ENCODE measurements at places on chromosomes 4 and X.

GRCh38 chr4:55539658-55540057, 7.1 kb downstream of the CLOCK start:
- DNase-seq: no peak

- DNase-seq: no peak
Observed at GRCh38 chr4:67719953-67720617, 19.1 kb upstream of the UBA6 start.

GRCh38 chrX:74506317-74507115, 85.2 kb downstream of the SLC16A2 start:
- DNase-seq: no peak

DNA sequence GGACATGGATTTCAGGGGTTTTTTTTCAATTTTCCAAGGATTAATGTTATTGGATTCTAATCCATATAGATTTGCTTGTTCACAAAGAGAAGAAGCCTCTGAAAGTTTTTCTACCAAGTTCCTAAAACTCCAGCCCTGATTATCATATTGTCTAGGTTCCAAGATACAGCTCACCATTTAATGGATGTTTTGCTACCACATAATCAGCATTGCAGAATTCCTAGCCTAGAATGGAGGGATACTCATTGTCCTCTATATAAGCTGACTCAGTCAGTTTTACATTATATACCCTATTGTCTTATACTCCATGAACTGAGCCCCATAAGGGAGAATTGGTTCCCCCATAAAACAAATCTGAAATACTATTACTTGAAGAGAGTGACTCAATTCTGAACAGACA, 664.7 kb upstream of the FAM241A start:
- DNase-seq: no peak

GRCh38 chrX:68995780-68996551, 167.1 kb downstream of the EFNB1 start:
- no peak for DNase-seq

DNA sequence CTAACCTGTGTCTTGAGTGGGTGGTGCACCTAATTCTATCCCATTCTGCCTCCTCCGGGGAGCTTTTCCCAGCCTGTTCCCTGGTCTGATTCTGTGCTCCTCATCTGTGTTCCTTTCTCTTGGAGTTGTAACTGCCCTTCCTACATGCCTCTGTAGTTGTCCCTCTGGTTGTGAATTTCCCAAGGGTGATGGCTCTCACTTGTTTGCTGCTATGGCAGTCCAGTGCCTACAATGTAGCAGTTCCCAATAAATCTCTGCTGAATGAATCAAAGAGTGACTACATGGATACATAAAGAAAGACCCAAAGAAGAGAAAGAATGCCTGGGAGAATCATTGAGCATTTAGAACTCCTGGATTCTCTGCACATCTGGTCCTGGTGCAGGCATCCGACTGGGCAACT, 141.6 kb downstream of the HS3ST1 start:
- no peak for DNase-seq

GRCh38 chr4:3435686-3435956, 6.1 kb upstream of the HGFAC start:
- no peak for DNase-seq

DNA sequence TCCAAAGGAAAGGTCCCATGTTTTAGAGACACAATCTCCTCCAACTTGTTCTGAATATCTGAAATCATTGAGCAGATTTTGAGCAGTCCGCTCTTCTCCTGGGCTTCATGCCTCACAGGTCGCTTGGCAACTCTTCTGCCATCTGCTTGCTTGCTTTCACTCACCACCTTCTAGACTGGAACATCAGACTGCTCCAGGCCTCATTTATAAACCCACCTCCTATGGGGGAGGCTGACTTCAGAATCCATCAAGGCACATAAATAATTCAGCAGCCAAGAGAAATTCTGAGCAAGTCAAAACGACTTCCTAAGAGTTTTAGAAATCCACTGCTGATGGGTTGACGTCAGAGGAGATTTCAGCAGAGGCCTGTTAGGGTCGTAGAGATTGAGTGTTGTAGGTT, 64.1 kb downstream of the FAM184B start:
- DNase-seq: no peak

- DNase-seq: no peak
Observed at GRCh38 chrX:45794995-45795337, 594.3 kb upstream of the DIPK2B start.

- DNase-seq: no peak
Observed at GRCh38 chrX:21657318-21658151, 595 bp downstream of the KLHL34 start.

GRCh38 chr4:41257906-41258305, 1.2 kb downstream of the UCHL1 start:
- DNase-seq: no peak

DNA sequence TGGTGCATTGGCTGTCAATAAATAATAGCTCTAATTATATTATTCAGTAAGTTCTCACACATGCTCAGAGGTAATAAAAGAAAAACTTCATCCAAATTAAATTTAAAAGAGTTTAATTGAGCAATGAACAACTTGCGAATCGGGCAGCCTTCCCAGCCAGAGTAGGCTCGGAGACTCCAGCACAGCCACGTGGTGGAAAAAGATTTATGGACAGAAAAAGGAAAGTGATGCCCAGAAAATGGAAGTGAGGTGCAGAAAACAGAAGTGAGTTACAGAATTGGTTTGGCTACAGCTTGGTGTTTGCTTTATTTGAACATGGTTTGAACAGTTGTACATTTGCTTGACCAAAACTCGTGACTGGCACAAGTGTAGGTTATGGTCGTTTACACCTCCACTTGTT, 13.6 kb upstream of the BOD1L1 start:
- DNase-seq: no peak

- DNase-seq: no peak
Observed at GRCh38 chr4:137300776-137301175, 231.5 kb downstream of the PCDH18 start.

DNA sequence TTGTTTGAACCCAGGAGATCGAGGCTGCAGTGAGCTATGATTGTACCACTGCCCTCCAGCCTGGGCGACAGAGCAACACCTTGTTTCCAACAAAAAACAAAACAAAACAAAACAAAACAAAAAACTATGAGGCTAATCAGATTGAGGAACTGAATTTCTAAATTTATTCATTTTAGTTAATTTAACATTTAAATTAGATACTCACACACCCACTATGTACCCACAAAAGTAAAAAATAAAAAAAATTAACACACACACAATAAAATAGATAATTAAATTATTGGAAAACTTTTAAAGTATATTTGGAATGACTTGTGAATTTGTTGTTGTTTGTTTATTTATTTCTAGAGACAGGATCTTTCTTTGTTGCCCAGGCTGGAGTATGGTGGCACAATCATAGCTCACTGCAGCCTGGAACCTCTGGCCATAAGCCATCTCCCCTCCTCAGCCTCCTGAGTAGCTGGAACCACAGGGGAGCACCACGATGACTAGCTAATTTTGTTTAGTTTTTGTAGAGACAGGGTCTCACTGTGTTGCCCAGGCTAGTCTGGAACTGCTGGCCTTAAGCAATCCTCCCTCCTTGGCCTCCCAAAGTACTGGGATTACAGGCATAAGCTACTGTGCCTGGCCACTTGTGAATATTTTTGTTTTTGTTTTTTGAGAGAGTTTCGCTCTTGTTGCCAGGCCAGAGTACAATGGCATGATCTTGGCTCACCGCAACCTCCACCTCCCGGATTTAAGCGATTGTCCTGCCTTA, 9.8 kb upstream of the ZNF157 start:
- DNase-seq: no peak

DNA sequence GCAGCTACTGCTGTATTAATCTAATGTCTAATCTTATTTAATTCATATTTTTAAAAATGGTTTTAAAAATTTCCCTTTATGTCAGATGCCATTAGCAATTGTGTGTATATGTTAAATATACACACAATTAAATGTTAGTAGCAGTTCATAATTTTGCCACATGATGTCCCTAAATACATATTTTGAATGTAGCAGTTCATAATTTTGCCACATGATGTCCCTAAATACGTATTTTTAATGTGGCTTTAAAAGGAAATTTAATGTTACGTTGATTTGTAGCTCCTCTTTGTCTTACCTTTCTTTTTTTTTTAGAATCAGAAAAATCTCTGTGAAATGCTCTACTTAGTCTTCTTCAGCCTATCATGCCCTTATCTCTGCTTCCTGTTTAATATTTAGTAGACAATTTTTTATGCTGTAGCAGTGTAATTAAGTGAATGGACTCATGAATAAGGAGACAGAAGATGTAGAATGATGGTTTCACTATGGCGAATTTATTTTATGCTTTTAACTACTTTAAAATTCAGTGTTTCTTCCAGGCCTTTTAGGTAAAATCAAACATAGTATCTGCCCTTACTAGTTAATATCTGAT, 26.1 kb downstream of the RBM46 start:
- no peak for DNase-seq

DNA sequence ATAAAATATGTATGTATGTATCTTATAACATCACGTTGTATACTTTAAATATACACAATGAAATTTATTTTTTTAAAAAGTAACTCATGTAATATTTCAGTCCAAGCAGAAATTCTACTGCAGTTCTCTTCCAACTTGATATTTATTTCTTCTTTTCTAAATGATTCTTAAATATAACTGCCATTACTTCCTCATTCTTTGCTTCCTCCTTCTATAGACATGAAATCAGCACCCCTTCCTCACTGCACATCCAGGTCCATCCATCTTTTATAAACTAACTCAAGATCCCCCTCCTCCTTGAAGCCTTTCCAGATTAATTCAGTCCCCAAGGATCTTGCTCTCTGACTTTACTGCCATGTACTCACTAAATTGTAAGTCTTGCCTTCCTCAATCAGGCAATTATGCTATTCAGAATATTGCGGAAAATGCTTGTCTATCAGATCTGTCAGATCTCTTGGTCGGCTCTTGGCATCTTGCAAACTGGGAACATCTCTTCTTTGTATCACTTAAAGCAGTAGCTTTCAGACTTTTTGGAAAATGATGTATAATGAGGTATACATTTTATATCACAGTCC, 3.7 kb downstream of the GPRIN3 start:
- DNase-seq: no peak

DNA sequence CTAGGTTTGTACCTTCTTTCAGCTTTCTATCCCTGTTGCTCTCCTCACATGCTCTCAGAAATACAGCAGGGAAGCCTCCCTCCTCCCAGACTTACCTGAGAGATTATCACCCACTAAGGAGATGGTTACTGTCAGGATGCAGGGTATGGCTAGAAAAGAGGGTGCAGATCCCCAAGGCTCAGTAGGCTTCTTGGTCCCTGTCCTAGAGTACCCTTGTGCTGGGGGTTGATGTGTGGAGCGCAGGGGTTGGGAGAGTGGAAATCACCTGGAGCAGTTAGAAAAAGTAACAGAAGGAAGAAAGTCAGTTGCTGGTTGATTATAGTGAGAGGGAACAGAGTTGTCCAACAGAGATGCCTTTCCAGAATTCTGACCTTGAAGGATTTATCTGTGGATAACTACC, 80.2 kb downstream of the CNGA2 start:
- DNase-seq: no peak

DNA sequence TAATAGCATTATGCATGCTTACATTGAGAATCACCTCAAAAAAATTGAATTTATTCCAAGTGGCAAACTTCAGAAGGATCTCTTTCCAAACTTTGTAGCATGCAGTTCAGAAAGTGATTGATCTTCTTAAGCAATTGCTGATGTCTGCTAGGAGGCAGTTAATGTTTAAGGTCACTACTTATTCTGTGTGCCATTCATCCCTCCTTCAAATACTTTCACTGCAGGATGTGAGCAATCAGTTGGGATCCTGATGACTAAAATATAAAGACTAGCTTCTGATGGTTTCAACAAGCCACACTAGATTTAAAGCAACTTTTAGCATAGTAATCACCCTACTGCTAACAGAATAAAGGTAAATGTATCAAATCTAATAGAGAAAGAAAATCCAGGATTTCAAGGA, 414.1 kb downstream of the ADGRL3 start:
- DNase-seq: no peak

DNA sequence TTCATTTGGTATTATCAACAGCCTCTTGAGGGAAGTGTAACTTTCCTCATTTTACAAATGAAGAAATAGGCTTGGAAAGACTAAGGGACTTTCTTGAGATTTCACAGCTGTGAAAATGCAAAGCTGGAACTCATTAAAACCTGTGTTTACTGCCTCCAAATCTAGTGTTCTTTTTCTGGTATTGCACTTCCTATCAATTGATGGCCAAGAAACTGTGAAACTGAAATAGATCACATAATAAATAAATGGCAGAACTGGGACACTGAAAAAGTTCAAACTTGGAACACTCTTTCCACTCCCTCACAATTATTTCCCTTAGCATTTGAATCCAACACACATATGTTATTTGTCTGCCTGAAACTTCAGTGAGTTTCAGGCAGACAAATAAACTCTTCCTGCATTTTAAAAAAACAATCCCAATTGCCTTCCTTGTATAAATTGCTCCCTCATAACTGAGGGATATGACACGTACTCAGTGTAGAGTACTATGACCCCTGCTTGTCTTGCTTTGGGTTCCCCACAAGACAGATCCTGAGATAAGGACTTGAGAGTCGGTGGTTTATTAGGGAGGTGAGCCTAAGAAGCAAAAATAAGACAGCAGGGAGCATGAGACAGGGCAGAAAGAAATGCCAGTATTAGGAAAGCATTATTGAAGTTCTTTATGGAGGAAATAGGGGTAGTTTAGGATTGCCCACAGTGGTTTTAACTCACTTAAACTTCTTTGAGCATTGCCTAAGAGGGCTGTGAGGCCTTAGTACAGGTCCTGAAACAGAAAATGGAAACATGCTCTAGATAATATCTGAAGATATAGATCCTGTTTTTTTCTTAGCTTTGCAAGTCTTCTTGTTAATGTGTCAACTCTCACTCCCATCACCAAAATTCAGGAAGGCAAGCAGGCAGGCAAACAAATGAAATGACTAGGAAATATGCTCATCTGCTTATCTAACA, 33.9 kb downstream of the RTL3 start:
- DNase-seq: no peak

DNA sequence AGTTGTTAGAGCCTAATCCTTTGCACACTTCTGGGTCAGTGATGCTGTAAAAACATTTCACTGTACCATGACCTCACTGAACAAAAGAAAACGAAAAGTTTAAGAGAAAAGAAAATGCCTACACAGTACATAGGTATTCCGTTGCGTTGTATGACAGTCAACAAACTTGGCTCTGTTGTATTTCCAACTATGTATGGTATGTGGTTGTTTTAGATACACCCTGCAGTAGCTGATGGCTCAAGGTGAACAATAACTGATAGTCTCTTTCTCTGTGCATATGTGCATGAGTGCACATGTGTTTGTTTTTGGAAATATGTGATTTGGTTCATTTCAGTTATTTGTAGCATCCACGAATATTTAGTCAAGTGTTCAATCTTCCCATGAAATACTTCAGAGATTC, 176.0 kb downstream of the BMPR1B start:
- no peak for DNase-seq

DNA sequence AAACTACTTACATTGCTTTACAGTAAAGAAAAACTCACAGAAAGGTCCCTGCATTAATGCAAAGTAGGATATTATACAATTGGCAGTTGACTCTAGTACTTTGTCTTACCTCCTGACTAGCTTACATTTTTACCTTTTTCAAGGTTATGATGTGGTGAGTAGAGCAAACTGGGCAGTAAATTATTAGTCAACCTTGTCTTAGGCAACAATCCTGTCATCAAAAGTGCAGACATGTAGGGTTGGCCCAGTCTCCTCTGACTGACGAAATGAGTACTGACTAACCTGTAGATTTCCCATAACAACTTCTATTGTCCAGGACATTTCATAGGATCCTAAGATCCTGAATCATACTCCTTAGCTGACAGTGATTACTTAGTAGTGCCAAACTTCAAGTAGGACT, 142.0 kb upstream of the NUDT6 start:
- DNase-seq: no peak
